Muscle of back (tissue), 13 donors: ENCODE measurements at places on chromosomes 2 and 18.

DNA sequence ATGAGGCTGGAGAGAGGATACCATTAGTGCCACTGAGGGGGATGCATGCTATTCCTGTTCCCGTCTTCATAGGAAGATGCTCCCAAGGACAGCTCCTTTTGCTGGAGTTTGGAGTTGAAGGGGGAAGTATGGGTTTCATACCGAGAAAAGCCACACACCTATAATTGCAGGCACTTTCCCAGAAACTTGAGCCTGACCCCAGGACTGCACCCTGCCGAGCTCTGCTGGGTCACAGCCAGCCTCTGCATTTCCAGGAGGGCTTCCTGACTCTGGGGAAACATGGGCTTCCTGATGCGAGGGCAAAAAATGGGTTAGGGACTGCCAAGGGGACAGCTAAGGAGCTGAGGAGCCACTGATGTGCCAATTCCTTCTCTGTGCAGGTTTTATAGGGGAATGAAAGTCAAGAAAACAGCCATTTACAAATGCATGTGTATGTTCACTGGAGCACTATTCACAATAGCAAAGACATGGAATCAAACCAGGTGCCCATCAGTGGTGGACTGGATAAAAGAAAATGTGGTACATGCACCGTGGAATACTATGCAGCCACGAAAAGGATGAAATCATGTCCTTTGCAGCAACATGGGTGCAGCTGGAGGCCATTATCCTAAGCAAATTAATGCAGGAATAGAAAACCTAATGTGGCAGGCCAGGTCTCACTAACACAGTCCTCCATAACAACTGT lies 104.5 kb downstream of the ACAA2 start:
- no peak for DNase-seq

DNA sequence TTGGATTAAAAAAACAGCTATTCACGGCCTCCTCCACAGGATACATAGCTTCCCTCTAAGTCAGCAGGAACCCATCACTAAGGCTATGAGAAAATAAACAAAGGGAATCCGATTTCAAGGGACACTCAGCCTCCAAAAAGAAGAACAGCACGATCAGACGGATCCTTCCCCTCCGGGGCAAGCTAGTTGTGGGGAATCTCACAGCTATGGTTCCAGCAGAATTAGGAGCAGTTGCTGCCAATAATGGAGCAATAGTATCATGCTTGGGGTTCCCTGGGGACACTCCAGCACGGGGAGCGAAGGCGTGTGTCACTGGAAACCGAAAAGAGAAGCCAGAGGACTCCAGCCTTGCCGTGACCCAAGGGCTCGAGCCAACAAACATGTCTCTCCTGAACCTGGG lies 163.1 kb downstream of the TTC32 start:
- peak; percentile 85 for DNase-seq

GRCh38 chr2:125313806-125314205 lies 1288.7 kb downstream of the CNTNAP5 start:
- no peak for DNase-seq

DNA sequence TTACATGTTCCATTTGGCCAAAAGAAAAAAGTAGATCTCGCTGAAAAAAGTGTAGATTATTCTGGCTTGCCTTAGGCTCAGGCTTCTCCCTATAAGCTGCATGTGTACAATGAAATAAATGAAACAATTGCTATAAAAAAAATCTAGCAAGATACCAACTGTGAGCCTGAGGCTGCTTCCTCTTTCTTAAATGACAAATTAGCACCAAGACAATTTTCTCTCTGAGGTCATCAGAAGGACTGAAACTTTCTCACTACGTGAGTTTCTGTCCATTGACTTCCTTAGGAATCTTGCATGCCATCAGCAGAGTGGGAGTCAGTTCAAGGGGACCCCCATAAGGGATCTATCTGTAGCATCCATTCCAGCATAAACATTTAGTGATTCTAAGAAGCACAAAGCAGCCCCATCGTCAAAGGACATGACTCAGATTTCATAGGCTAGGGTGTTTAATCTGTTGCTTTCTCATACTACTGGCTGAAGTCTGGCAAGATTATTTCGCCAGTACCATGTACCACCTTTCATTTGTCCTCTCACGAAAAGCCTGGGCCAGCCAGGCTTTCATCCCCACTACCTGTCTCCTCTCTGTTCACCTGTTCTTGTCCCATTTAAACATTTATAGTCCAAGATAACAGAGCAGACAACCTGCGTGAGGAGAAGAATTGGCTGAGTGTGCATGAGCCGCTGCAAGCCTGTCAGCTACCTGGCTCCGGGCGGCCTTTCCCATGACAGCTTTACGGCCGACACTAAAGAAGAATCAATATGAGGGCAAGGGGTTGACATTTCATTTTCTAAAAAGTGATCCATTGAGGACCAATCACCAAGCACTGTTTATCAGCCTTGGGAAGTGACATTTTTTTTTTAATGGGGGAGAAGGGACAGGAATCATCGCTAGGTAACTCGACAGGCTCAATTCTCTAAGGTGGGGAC lies 120.0 kb downstream of the EPHA4 start:
- DNase-seq: no peak

DNA sequence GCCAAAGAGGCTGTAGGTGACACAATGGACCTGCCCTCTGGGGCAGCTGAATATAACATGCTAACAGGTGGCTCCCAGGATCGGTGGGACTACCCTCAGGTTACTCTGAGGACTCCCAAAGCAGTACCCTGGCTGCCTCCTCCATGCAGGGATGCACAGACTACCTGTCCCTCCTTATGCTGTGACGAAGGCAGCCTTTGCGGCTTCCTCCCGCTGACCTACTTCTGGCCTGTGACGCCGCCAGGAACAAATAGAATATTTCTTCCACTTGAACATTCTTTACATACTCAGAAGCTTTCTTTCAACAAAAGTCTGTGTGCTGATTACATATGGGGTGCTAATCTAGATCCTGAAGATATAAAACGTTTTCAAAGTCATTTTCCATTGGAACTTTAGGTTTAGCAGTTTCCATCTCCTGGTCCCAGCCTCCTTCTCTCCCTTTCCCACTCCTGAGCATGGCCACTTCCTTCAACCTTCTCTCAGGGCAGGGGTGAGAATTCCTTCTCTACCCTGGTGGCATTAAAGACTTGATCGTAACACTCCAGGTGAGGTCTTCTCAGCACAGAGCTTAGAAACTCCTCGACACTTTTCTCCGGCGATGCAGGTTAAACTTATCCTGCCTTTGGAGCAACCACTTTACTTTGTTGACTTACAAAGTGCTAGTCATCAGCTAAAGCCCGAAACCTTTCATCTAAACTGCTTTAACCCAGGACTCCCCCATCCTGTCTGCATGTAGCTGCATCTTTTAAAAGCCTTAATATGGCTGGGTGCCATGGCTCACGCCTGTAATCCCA lies 58.9 kb upstream of the STK17B start:
- no peak for DNase-seq
